Eye (tissue), 1 donor: ENCODE measurements at places on chromosomes 7 and 10.
A peak's percentile ranks its signal among the peaks of the same experiment; 100 is the strongest.

DNA sequence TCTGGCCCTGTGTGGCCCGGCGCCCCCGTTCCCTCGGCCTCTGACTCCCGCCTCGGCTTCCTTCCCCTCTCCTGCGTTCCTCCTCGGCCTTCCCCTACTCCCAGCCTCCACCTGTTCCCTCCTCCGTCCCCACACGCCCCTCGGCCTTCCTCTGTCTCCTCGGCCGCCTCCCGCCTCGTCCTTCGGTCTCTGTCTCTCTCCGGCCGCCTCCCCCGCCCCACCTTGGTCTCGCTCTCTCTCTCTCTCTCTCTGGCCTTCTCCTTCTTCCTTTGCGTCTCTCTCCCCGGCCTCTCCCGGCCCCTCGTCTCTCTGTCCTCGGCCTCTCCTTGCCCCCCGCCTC lies 588 bp downstream of the GET4 start:
- no peak for DNase-seq

DNA sequence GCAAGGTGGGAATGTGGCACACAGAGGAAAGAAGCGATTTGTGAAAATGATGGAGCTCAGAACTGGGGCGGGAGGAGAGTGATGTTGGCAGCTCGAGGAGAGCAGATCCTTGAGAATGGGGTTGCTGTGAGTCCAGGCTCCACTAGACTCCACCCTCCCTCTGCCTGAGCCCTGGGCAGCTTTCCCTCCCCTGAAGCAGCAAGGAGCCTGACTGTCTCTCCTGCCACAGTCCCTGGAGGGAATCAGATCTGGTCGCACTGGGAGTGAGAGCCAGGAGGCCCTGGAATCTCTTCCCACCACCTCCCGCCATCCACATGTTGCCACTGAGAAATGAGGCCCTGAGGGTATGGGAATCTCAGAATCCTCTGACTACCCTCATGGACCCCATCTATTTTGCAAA lies 362.7 kb downstream of the PLXNA4 start:
- DNase-seq = no peak

- peak; percentile 78 for DNase-seq
Observed at GRCh38 chr7:2037808-2038522, 194.8 kb downstream of the MAD1L1 start.

DNA sequence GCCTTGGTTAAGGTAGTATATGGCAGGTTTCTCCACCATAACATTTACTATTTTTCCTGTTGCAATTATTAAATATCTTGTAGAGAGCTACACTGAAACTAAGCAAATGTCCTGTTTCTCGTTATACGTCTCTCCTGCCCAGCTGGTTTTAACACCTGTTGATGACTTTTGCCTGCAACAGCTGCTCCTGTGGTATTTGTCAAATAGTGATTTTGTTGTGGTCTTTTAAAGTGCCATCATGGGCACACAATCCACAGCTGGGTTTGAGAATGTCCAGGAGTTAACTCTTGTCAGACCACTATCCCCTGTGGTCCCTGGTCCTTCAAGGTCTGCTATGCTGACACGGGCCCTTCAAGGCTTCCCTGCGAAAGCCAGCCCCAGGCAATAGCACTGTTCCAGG lies 24.9 kb upstream of the SEC61G start:
- DNase-seq = no peak

DNA sequence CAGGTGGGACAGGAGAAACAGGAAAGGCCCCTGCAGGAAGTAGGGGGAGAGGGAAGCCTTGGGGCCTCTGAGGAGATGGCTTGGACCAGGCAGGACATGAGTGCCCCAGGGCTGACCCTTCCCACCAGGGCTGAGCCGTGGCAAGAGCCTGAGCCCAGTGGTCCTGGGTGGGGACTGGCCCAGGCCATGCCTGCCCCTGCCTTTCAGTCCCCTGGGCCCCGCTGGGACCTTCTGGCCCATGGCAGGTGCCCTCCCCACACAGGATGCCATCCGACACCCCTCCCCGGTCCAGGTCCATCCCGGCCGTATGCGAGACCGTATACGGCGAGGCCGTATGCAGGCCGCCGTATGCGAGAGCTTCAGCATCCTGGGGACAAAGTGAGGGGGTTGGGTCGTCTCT lies 2.0 kb downstream of the GRIFIN start:
- no peak for DNase-seq

DNA sequence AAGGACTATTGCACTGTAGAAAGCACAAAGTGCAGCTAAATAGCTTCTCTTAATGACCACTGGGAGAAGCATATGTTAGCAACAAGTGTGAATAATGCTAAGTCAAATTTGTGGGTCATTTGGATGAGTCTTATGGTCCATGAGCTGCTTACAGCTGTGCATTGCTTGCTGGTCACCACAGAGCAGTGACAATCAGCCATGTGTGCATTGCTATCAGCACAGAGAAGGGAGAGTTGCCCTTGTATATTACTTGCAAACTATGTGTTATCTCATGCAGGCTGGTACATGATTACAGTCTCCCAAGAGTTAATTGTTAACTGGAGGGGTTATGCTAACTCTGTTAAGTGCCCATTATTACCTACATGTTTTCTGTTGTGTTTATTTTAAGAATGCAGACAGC lies 25.7 kb downstream of the MRPS33 start:
- DNase-seq = no peak

GRCh38 chr7:131021460-131021859 lies 287.5 kb upstream of the KLF14 start:
- peak; percentile 39 for DNase-seq

GRCh38 chr10:100670828-100671479 lies 74.4 kb upstream of the PAX2 start:
- DNase-seq = peak; percentile 56

- no peak for DNase-seq
Observed at GRCh38 chr7:55502858-55503440, 69.4 kb downstream of the VOPP1 start.

GRCh38 chr7:94650147-94651051 lies 5.5 kb downstream of the SGCE start:
- no peak for DNase-seq

GRCh38 chr7:135714534-135715009 lies 13.4 kb downstream of the SLC13A4 start:
- peak; percentile 69 for DNase-seq

GRCh38 chr7:141568227-141568626 lies 17.0 kb downstream of the AGK start:
- no peak for DNase-seq

DNA sequence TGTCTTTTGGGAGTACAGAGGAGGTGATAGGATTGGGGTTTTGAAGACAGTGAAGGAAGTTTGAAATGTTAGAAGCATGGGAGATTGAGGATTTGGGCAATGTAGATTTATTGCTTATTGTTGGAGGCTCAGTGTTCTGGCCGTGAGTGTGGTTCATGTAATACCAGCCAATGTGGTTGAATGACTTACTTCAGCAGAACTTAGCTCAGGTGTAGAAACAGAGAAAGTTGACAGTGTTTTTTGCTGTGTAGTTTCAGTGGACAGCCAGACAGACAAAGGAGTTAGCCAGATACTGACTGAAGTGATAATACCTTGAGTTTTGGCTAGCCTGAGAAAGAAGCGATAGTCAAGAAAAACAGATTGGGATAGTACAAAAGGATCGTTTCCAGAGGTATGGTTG lies 88.5 kb downstream of the AHCYL2 start:
- DNase-seq = no peak

- peak; percentile 89 for DNase-seq
Observed at GRCh38 chr7:24366876-24367275, 82.9 kb downstream of the NPY start.

- DNase-seq = no peak
Observed at GRCh38 chr10:58754469-58755339, 242.0 kb downstream of the BICC1 start.

GRCh38 chr10:23540401-23541030 lies 101.6 kb downstream of the OTUD1 start:
- DNase-seq = no peak

DNA sequence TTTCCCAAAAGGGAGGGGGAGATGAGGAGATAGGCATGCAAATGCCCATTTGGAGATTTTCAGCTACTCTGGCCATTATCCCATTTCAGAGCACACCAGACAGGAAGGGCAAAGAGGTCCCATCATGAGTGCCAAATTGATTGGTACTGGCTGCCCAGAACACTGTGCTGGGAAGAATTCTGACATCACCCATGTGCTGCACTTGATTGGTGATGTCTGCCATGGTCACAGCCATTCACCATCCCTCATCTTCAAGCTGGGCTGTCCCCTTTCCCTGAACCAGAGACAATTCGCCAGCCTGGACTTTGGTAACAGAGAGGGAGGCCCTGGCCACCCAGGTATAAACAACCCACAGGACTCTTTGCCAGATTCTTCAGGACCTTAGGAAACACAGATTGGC lies 23.2 kb upstream of the RADIL start:
- DNase-seq = no peak

- DNase-seq = no peak
Observed at GRCh38 chr7:12951397-12951801, 264.0 kb downstream of the ARL4A start.

GRCh38 chr10:43374194-43374593 lies 2.8 kb downstream of the FXYD4 start:
- no peak for DNase-seq

GRCh38 chr10:126849646-126850045 lies 55.6 kb upstream of the DOCK1 start:
- DNase-seq = no peak

GRCh38 chr10:20088061-20088701 lies 271.9 kb downstream of the PLXDC2 start:
- DNase-seq = no peak

DNA sequence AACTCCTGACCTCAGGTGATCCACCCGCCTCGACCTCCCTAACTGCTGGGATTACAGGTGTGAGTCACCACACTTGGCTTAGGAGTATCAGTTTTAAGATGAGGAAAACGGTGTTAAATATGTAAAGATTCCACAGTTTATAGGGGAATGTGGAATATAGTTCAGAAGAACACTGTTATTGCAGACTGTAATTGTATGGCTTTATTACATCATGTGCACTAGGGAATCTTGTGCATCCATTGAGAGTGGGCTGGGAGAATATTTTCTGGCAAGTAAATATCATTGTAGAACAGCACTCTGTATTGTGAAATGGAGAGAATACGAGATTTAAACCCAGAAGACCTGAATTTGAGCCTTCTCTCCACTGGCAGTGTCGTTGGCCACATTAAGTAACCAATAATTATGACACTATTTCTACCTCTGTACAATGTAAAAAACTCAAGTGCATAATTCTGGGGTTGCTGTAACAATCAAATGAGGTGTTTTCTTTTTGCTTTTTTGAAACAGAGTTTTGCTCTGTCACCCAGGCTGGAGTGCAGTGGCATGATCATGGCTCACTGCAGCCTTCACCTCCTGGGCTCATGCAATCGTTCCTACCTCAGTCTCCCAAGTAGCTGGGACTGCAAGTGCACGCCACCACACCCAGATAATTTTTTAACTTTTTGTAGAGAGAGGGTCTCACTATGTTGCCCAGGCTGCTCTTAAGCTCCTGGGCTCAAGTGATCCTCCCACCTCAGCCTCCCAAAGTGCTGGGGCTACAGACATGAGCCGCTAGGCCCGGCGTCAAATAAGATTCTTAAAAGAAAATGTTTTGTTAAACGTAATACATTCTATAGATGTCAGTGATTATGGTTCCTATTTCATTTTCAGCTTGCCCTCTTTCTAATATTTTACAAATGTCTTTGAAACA lies 12.0 kb upstream of the PARD3 start:
- DNase-seq = no peak

- no peak for DNase-seq
Observed at GRCh38 chr10:36181426-36182178, 539.5 kb upstream of the FZD8 start.

- peak; percentile 57 for DNase-seq
Observed at GRCh38 chr7:155206318-155207020, 91.2 kb upstream of the INSIG1 start.

GRCh38 chr7:100575206-100575631 lies 1.5 kb upstream of the SAP25 start:
- no peak for DNase-seq

DNA sequence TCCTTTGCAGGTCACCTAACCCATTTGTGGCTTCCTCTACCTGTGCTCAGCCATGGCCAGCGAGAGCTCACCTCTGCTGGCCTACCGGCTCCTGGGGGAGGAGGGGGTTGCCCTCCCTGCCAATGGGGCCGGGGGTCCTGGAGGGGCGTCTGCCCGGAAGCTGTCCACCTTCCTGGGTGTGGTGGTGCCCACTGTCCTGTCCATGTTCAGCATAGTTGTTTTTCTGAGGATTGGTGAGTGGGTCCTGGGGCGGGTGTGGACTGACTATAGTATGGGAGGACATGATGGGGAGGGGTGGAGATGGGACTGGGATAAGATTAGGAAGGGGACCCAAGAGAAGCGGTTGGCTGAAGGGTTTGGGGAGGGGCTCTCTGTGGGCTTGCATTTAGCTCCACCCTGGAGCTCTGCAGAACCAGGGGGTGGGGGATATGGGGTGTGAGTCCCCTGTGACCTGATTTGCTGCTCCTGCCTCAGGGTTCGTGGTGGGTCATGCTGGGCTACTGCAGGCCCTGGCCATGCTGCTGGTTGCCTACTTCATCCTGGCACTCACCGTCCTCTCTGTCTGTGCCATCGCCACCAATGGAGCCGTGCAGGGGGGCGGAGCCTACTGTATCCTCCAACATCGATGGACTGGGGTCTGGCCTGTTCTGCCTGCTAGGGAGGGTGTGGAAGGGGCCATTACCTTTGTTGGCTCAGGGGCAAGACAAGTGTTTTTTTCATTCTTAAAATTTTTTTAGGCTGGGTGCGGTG lies 1.8 kb downstream of the SLC12A9 start:
- no peak for DNase-seq

GRCh38 chr10:4127518-4128315 lies 342.7 kb upstream of the KLF6 start:
- DNase-seq = no peak

DNA sequence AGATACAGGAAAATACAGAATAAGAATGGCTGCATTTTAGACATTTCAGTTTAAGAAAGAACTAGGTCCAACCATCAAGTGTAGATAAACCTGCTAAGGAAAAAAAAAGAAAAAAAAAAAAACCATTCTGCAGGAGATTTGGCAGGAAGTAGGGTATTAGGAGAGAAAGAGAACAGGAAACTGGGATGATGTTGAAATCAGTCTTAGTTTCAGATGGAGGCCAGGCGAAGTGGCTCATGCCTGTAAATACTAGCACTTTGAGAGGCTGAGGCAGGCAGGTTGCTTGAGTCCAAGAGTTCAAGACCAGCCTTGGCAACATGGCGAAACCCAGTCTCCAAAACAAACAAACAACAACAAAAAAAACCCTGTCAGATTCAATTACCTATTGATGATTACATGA lies 120.2 kb downstream of the RAB11FIP2 start:
- no peak for DNase-seq

DNA sequence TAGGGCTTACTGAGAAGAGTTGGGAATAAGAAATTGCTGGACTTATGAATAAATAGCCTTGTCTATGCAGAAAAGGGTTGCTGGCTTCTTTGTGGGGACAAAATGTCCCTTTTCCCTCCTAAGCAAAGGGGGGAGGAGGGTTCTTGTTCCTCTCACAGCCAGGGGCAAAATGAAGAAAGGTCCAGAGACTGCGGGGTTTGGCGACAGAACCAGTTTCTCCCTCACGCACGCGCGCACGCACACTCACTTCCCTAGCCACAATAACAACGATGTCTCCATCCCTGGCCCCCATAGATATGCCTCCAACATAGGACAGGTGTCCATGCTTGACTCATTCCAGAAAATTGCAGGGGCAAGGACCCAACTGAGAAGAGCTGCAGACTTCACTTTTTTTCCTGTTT lies 3.3 kb downstream of the ZMIZ1 start:
- no peak for DNase-seq
